Suppressor macrophage treated with lipopolysaccharide for 1 hour (primary cell): ENCODE measurements at places on chromosomes 3 and 15.

GRCh38 chr15:77440378-77440999 is 19.8 kb downstream of the HMG20A start:
- no peak for DNase-seq

DNA sequence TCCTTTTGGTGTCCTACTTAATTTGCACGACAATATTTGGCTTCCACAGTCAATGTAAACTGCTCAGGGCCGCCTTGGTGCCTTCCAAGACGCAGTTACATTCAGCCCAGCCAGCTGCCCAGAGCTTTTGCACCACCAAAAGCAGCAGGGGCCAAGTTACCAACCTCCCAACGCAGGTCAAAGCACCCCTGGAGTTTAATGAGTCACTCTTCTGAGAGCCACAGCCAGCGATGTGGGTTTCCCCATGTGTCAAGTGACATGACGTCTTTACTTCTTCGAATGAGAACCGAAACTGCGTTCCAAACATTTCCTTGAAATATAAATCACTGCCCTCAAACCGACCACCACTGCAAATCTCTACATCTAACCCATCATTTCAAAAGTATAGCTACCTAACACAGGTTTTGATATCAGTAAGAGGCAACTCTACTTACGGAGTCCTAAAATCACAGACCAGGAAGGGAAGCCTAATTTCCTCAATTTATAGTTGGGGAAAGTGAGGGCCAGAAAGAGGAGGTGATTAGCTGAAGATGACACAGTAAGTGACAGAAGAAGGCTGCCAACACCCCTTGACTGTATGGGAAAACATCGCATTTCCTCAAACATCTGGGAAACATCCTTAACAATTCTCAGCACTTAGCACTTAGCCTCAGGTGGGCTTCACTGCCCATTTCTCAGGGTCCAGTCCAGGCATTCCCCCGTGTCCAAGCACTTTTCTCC is 24.5 kb downstream of the MB21D2 start:
- peak; percentile 93 for DNase-seq

GRCh38 chr3:26256224-26256623 is 366.3 kb upstream of the LRRC3B start:
- DNase-seq = no peak

- DNase-seq = peak; percentile 48
These were observed 721 bp downstream of the MYEF2 start for GRCh38 chr15:48177383-48177765.

DNA sequence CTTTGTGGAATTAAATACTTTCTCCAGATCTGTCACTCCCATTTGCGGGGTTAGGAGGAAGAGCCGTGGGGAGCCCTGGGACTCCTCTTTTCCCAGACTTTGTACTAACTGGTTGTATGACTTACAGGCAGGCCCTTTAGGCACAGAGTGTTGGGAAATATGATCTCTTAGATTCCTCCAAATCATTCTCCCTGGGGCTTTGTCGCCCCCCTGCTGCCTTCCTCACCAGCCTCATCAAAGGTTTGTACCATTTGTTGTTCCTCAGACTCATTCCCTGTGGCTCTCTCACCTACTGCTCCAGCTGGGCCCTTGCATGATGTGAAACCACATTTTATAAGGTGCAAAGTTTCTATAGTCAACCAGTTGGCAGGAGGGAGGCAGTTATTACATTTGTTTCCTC is 56.4 kb downstream of the CRYGS start:
- DNase-seq = no peak

DNA sequence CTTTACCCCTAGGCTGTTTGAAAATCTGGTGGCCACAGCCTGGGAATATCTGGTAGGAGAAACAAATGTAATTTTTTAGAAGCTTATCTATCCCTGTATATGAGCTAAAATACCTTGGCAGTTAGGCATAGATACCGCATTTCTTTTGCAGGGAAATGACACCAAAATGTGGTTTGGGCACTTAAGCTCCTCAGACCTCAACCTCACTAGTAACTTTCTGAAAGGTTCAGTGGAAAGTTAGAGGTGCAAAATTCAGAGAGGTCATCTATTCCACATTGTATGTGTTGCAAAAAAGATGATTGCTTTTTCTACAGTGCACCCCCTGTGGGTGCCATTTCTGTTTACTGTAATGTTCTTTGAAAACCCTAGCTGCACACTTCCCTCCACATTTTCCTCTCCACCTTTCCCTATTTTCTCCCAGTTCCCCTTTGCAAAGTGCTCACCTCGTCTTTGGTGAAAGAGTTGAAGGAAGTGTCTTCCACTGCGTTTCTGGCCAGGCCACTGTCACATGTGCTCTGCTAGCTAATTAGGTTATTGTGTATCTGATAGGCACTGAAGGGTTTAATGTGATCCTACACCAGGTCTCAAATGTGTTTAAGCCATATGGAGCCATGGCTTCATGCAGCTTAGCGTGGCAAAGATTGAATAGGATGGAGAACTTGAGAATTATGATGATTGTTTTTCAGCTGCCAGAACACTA is 1.3 kb downstream of the SACM1L start:
- no peak for DNase-seq
